IgD-negative memory B cell (primary cell): ENCODE measurements at places on chromosomes 11 and 22. TPM values are rescaled to one million over a fixed set of nuclear protein-coding genes. Genes with fewer than 3 reads are reported as not detected.

The CAPN5 gene
- polyA plus RNA-seq, result 1.1 TPM

The MFRP gene
- not detected for polyA plus RNA-seq

The HBB gene
- polyA plus RNA-seq, result 60.1 TPM

The DAGLA gene
- not detected for polyA plus RNA-seq

The F2 gene
- not detected for polyA plus RNA-seq

The CASP12 gene
- polyA plus RNA-seq, result not detected

The KRTAP5-10 gene
- polyA plus RNA-seq, result not detected

The CDC45 gene
- 0.39 TPM for polyA plus RNA-seq

The SLC22A8 gene
- polyA plus RNA-seq, result not detected

The MS4A1 gene
- polyA plus RNA-seq, result 845 TPM

The GANAB gene
- 112 TPM for polyA plus RNA-seq

The NUMA1 gene
- polyA plus RNA-seq, result 66.6 TPM

The RCOR2 gene
- polyA plus RNA-seq, result not detected

The CALCA gene
- polyA plus RNA-seq, result not detected

The IL17REL gene
- polyA plus RNA-seq, result not detected

The C11orf21 gene
- polyA plus RNA-seq, result 6.2 TPM

The GGTLC3 gene
- polyA plus RNA-seq, result not detected

The DCDC1 gene
- polyA plus RNA-seq, result not detected

The BIK gene
- polyA plus RNA-seq, result 9.7 TPM

The GGTLC2 gene
- polyA plus RNA-seq, result not detected

The CCDC83 gene
- 0.14 TPM for polyA plus RNA-seq

The LAYN gene
- polyA plus RNA-seq, result not detected

The HTR3B gene
- not detected for polyA plus RNA-seq

The SLC25A45 gene
- polyA plus RNA-seq, result 17.8 TPM

The GAS2 gene
- 3.4 TPM for polyA plus RNA-seq

The IGLL1 gene
- polyA plus RNA-seq, result not detected

The PRG3 gene
- not detected for polyA plus RNA-seq

The AIFM3 gene
- polyA plus RNA-seq, result 2.3 TPM
